ENCODE measurements at places on chromosomes 7 and 10.

GRCh38 chr10:49260644-49261296, 38.2 kb upstream of the C10orf71 start:
- DNase-seq = no peak

DNA sequence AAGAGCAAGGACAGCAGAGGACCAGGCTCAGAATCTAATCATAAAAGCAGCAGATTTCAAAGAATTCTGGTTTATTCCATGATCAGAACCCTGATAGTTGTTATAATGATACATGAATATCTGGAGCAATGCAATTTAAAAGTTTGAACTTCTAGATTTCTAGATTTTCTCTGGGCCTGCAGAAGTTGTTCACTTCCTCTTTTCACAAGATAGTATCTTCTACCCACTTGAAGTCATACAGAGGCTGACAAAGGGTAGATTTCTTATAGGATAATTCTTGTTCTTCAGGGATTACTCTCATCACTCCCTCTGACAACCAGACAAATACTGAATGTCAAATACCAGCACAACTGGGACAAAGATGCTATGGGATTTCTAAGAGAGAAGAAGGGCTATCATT, 320.0 kb upstream of the ETV1 start:
- no peak for DNase-seq

GRCh38 chr7:134337980-134338379, 21.2 kb upstream of the SLC35B4 start:
- DNase-seq = no peak

DNA sequence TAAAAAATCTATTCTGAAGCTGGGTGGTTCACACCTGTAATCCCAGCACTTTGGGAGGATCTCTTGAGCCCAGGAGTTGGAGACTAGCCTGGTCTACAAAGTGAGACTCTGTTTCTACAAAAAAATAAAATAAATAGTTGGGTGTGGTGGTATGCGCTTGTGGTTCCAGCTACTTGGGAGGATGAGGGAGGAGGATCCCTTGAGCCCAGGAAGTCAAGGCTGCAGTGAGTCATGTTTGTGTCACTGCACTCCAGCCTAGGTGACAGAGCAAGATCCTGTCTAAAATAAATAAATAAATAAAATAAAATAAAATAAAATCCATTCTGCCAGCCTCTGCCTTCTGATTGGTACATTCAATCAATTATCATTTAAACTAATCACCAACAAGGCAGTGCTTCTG, 17.5 kb downstream of the ZNF33A start:
- DNase-seq = peak; percentile 30

GRCh38 chr10:129541200-129541599, 74.2 kb downstream of the MGMT start:
- no peak for DNase-seq

- peak; percentile 49 for DNase-seq
Measured at GRCh38 chr7:2019711-2020511, 212.8 kb downstream of the MAD1L1 start.

DNA sequence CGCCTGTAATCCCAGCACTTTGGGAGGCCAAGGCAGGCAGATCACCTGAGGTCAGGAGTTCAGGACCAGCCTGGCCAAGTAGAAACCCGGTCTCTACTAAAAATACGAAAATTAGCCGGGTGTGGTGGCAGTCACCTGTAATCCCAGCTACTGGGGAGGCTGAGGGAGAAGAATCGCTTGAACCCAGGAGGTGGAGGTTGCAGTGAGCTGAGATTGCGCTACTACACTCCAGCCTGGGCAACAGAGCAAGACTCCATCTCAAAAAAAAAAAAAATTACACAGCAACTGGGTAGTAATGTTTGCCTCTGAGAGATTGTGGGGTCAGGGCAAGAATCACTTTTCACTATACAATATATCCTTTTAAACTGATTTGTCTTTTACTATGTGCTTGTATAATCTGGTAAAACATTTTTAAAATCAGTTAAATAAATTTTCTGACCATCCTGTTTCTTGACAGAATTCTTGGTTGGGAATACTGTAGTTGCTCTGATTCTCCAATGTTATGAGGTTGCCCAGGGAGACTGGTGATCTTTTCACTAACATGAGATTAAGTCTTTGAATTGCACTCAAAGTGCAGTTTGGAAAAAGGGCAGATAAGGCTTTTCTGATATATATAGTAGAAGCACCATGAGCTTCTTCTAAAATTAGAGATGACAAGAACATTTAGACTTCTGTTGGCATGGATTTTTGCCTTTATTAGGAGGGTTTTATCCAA, 1.5 kb downstream of the ENTPD7 start:
- no peak for DNase-seq

DNA sequence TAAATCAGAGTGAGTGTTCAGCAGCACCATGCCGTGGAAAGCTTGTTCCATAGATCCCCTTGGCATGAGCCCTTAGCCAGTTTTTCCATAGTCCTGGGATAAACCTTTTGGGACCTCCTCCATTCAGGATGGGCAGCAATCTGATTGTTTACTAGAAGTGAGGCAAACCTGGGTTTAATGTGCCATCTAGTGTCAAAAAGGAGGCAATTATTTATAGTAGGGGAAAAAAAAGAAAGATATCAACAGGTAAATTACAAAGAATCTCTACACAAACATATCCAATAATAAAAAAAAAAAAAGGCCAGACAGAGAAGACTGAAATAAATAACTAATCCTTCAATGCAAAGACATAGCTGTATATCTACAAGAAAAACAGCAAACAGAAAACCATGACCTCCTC, 229.0 kb upstream of the STK17A start:
- DNase-seq = no peak

DNA sequence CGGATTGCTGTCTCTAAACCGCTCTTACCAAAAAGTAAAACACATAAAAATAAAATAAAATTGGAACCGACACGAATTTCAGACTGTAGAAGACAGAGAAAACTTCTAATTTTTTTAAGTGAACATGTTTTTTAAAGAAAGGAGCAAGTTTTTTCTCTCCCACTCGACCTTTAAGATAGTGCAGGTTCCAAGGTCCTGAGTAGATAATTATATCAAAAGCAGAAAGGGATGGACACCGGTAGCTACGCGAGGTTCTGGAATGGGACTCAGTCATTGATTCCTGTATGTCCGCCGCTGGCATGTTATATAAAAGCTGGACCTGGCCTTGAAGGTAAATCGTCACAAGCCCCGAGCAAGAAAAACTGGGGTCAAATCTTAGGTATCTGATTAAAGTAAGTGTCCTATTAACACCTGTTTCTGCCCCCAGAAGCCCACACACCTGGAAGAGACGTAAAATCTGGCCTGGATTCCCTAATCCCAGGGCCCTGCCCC, 462 bp upstream of the CISD1 start:
- DNase-seq = no peak

GRCh38 chr10:64102916-64103315, 581.7 kb downstream of the REEP3 start:
- no peak for DNase-seq

Measured in CD4-positive, alpha-beta T cell treated with Interleukin-6 for 4 hours (primary cell).